ENCODE measurements at places on chromosomes 16 and 17.

- DNase-seq: no peak
These were observed 14.1 kb upstream of the HOXB9 start for GRCh38 chr17:48639982-48640857.

- DNase-seq: no peak
These were observed at the start of gene OR1F1 for GRCh38 chr16:3187798-3188674. TSS of gene OR1F1 (plus strand) at chr16:3188204.

- no peak for DNase-seq
These were observed 35.8 kb downstream of the TANC2 start for GRCh38 chr17:63001689-63002394.

DNA sequence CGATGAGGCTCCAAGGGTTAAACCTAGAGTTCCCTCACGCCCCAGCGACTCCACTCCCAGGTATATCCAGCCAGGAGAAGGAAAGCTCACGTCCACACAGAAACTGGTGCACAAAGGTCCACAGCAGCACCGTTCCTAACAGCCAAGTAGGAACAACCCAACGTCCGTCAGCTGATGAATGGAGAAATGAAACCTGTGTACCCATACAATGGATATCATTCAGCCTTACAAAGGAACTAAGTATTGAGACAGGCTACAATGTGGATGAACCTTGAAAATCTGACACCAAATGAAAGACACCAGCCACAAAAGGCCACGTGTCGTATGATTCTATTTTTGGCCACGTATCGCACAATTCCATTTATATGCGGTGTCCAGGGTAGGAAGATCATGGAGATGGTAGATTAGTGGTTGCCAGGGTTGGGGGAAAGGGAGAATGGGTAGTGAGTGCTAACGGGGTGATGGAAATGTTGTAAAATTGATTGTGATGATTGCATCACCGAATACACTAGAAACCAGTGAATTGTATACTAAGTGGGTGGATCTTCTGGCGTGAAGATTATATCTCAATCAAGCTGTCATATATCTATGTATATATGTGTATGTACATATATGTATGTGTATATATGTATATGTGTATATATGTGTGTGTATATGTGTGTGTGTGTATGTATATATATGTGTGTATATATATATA lies 30.1 kb downstream of the NLRC3 start:
- DNase-seq: no peak

GRCh38 chr16:14278749-14279148 lies 207.6 kb downstream of the MRTFB start:
- DNase-seq: no peak

GRCh38 chr16:27954191-27954590 lies 109.3 kb downstream of the GSG1L start:
- no peak for DNase-seq

GRCh38 chr17:21351366-21352065 lies 24.6 kb upstream of the KCNJ12 start:
- no peak for DNase-seq

Measured in stimulated activated CD8-positive, alpha-beta memory T cell treated with anti-CD3 and anti-CD28 coated beads, Interleukin-4, amount 100 ng/mL, for 4 hours (primary cell).